ENCODE measurements at places on chromosomes 12 and 14. TPM values are rescaled to one million over a fixed set of nuclear protein-coding genes. Genes with fewer than 3 reads are reported as not detected.

SAV1 gene
- 30.4 TPM for total RNA-seq

DNA sequence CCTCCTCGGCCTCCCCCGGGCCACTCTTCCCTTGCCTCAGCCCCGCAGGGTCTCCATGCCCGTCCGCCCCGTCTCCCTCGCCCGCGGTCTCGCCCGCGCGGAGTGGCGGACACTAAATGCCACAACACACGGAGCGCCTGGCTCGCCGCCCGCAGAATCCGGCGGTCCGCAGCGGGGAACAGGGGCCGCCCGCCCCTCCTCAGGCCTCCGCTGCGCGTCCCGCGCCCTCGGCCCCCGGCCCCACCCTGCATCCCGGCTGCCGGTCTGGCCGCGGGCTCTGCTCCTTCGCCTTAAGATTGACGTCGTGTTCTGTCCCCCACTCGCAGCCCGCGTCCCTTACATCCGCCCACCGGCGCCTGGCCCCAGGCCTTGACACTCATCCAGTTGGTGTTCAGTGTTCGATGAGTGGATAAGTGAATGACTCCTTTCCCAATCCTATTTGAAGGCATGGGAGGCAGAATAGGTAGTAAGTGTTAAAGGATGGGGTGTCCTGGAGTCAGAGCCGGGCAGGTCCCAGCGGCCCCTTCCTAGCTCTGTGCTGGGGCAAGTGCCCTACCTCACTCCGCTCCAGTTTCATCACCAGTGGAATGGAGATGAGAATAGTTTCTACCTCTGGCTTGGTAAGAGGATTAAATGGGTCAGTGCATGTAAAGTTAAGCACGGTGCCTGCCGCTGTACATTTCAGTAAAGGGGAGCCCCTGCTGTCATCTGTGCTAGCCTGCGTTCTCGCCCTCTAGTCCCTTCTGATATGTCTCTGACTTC, 622 bp downstream of the TECPR2 start:
- peak; percentile 39 for DNase-seq
- no peaks in the 10 kb centered on the region for H3K27me3 ChIP-seq
- H3K27ac ChIP-seq: peak overlapping the region; percentile 89
- peaks cover 39% of the 10 kb centered on the region for H3K4me1 ChIP-seq
- peak overlapping the region; percentile 87 for H3K4me3 ChIP-seq

DAD1 gene
- total RNA-seq: 140 TPM

DNA sequence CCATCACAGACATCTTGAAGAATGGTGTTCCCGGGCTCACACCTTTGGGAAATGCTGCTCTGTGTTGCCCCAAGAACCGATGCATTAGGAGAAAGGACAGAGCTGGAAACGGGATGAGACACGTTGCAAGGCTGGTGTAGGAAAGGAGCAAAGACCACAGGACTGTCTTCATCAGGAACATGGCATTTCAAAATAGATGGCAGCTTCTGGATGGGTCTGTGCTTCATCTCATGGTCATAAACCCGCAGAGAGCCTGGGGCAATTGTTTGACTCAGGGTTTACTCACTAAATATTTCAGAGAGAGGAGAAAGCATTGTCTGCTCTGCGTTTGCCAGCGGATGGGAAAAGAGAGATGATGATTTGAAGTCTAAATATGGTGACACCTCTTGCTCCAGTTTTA, 76.3 kb downstream of the CACNA1C start:
- no peak overlapping the region for H3K27ac ChIP-seq
- no peaks in the 10 kb centered on the region for H3K27me3 ChIP-seq
- no peaks in the 10 kb centered on the region for H3K36me3 ChIP-seq
- DNase-seq: no peak
- peaks cover 14% of the 10 kb centered on the region for H3K4me1 ChIP-seq

- H3K36me3 ChIP-seq: no peaks in the 10 kb centered on the region
- no peaks in the 10 kb centered on the region for H3K27me3 ChIP-seq
- DNase-seq: no peak
- no peaks in the 10 kb centered on the region for H3K4me1 ChIP-seq
These were observed 145.0 kb downstream of the RIMBP2 start for GRCh38 chr12:130571089-130571488.

PAX9 gene
- not detected for total RNA-seq

GRCh38 chr12:8849876-8850275, 27.5 kb downstream of the A2ML1 start:
- peaks cover 3% of the 10 kb centered on the region for H3K4me1 ChIP-seq
- H3K36me3 ChIP-seq: no peaks in the 10 kb centered on the region
- no peak overlapping the region for H3K27ac ChIP-seq
- H3K27me3 ChIP-seq: no peaks in the 10 kb centered on the region
- no peak for DNase-seq

GALNT9 gene
- not detected for total RNA-seq
